ENCODE measurements at places on chromosomes 5 and 9.

- DNase-seq, result peak; percentile 48
Observed at GRCh38 chr5:96997265-96997859, 61.5 kb downstream of the LNPEP start.

DNA sequence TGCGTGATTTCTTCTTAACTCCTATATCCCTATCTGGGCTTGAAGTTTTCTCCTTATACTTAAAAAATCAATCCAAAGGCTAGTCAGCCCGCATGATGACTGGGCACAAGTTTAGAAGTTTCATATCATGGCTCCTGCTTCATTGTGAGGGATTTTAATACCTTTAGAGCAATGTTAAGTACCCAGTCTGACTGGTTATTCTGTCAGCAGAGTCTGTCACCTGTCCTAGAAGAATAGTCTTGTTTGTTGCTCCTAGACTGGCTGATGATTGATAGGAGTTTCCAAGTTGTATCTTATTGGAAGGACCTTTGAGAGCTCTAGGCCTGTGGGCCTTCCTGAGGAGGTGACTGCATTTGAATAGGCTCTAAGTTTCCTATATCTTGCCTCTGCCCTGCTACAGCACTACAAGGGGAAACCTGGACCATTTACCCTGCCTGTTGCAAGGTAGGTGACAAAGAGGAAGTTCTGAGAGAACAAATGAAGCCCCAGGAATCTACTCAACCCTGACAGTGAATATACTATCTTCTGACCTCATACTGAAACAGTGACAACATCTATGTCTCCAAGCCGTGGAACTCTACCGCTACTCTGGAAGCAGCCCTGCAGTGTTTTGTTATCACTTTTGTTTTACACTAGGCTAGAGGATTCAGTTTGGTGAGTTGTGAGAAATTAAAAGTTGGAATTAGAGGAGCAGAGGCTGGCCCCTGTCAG, 66.5 kb downstream of the F2RL2 start:
- DNase-seq, result peak; percentile 59

DNA sequence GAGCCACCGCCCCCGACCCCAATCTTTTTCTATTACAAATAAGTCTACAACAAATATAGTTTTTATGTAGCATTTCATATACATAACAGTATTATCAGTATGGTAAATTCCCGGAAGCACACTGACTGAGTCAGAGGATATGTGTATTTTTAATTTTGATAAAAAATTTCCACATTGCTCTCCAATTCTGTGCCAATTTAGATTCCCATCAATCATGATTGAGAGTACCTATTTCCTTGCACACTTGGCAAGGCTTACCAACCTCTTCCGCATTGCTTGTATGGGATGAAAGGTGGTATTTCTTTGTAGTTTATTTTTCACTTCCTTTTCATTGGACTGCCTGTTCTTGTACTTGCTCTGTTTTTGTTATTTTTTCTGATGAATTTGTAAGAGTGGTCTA, 204.6 kb downstream of the RFX3 start:
- no peak for DNase-seq

DNA sequence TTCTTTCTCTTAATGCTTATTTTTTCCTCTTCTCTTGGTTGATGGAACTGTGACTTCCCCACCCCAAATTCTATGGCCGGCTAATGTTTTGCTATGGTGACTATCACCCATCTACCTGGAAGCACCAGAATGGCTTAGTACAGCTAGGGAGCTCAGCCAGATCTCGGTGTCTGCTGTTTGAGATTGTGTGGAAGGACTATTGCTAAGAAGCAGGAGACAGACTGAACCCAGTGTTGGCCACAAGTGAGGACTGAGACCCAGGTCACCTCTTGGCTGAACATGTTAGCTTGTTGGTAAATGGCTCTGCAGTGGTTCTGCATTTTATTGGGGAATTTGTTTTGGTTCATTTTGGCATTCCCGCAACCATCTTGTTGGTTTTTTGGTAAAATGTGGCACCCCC, 2.7 kb downstream of the PRRC2B start:
- DNase-seq, result no peak

DNA sequence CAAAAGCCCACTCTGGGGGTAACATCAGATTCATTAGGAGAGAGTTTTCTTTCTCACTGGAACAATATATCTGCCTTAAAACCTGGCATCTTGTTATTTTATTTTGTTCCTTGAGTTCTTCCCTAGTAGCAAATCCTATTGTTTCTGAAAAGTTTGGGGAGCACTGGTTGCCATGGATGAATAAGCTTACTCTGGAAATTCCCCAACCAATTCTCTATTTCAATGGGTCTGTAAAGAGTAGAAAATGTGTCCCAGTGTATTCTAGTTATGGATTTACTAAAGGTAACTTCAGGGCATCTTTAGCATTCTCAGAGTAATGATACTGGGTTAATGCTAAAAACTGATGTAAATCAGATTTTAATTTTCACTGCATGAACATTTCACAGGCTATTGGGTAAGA, 94.2 kb upstream of the S1PR3 start:
- no peak for DNase-seq

GRCh38 chr9:128164307-128164885, 4.3 kb downstream of the BBLN start:
- DNase-seq, result no peak

- peak; percentile 56 for DNase-seq
Observed at GRCh38 chr9:34123682-34124081, 2.8 kb downstream of the DCAF12 start.

GRCh38 chr5:1505506-1506241, 18.1 kb downstream of the LPCAT1 start:
- DNase-seq, result no peak

DNA sequence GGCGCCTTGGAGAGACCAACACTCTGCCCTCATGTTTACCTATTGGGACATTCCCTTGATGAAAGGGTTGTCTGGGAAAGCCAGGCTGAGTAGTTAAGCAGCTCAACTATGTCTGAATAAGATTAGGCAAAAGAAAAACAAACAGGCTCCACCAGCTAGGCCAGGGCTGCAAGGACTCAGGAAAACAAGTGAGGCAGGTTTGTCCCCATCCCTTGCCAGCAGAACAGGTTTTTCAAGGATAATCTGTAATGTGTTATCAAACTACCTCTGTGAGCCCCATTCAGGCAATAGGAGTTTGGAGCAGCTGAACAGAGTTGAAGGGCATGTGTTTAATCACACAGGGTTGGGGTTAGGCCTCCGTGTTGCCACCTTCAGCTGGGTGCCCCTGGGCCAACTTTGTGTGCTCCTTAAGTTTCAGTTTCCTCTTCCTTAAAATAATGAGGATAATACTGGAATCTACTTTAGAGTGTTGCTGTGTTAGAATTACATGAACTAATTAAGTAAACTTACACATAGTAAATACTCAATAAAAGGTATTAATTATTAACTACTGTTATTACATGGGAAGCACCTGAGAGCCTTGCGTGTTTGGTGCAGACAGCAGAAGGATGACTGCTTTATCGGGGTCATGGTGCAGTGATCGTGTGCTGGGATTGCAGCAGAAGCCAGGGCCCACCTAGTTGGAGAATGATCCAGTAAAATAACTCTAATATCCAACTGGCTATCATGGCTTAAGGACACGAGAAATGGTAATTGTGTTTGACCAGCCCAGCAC, 72.1 kb upstream of the ATP10B start:
- DNase-seq, result no peak

Data from activated CD4-positive, alpha-beta T cell treated with anti-CD3 and anti-CD28 coated beads, Interleukin-10, Interleukin-2, amounts not matched to agents 100 ng/mL and 50 ng/mL, durations not matched to agents 16 hours and 8 hours (primary cell).